HFFc6 (cell line): ENCODE measurements at places on chromosomes 11 and 22.

DNA sequence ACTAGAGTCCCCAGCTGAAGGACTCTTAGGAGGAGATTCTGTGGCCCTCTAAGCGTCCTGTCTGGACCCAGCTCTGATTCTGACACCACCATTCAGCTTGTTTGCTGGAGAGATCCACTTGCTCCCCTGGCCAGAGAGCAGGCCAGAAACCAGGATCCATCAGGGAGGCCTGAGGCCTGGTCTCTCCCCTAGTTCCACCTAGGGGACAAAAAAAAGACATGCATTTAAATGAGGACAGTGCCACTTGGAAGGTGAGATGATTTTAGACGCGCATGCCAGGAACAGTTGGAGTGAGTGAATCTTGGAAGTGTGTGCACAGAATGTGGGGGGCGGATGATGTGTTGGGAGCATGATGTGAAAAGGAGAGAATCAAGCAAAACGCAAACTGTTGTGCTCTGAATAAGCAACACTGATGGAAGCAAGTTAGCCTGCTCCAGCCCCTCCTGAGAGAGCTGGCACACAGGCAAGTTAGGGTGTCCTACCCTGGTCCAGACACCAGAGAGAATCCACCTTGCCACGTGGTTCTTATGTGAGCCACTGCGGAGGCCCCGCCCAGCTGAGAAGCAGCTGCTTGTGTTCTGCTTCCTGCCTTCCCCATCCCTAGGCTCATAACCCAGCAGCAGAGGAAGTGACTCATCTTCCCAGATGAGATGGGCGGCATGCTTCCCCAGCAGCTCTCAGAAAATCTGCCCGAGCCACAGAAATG lies 8.0 kb upstream of the SLCO2B1 start:
- DNase-seq: peak; percentile 92

DNA sequence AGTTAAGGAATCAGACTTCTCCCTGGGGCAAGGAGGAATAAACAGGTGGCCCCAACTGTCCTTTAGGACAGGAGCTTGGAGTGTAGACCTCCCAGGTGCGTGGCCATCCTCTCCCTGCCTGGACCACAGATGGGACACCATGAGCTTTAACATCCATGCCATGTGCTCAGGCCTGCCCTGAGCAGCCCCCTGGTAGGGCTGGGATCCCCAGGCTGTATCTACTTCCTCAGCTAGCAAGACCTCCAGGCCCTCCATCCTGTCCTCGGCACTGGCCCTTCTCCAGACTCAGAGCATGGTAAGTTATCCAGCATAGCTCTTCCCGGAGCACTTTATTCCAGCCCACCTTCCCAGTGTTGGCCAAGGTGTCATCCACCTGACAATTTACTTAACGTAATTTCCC lies 5.7 kb downstream of the CD6 start:
- no peak for DNase-seq

GRCh38 chr11:105183987-105184386 lies 44.4 kb upstream of the CARD18 start:
- DNase-seq: no peak

- no peak for DNase-seq
These were observed 113.9 kb downstream of the DBX1 start for GRCh38 chr11:20046416-20046815.

- peak; percentile 92 for DNase-seq
These were observed 35.2 kb downstream of the MAML2 start for GRCh38 chr11:96307776-96308140.

DNA sequence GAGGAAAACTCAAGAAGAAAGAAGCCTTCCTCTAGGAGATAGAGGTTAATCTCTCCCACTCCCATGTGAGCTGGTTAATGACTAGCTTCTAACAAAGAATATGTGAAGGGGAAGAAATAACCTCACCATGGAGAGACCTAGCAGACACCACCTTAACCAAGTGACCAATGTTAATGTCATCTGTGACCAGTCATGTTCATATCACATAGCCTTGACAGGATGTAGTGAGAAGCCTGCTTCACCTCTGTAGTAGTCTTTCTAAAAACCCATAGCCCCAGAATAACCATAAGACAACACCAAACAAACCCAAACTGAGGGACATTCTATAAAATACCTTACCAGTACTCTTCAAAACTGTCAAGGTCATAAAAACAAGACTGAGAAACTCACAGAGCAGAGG lies 21.5 kb upstream of the POU2AF1 start:
- no peak for DNase-seq

GRCh38 chr11:107962181-107962580 lies 33.9 kb downstream of the RAB39A start:
- no peak for DNase-seq

GRCh38 chr11:132640952-132641351 lies 891.3 kb downstream of the OPCML start:
- DNase-seq: no peak

- DNase-seq: no peak
These were observed 159.4 kb downstream of the BUD13 start for GRCh38 chr11:116613206-116613875.

GRCh38 chr11:36711104-36711825 lies 113.2 kb upstream of the RAG2 start:
- DNase-seq: no peak

GRCh38 chr11:121250843-121251242 lies 41.7 kb upstream of the SC5D start:
- no peak for DNase-seq

DNA sequence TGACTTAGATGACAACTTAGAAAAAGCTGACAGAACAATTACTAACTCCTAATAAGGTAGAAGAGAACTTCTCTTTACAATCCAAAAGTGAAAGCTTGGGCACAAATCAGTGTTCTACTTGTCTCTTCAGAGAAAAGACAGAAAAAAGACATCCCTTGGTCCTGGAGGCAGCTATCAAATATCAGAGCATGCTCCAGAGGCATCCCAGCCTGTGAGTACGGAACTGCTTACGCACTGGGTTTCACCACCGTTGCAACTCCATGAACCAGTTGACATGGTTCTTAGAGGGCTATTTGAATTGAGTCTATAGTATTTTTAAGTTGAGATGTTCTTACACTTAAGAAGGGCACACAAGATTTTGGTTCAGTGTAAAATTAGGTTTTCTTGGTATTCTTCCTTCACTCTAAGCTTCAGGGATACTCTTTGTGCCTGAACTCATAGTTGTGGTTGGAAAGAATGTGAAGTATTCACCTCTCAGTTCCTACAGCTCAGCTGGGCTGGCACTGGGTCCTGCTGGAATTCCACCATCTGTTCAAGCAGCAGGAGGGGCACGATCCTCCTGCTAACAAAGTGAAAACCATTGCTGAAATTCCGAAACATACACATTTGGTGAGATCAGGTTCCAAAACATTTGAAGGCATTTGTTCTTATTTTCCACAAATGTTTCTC lies 6.3 kb downstream of the AKIP1 start:
- peak; percentile 70 for DNase-seq

- no peak for DNase-seq
These were observed 38.6 kb downstream of the SERGEF start for GRCh38 chr11:17974246-17974645.

DNA sequence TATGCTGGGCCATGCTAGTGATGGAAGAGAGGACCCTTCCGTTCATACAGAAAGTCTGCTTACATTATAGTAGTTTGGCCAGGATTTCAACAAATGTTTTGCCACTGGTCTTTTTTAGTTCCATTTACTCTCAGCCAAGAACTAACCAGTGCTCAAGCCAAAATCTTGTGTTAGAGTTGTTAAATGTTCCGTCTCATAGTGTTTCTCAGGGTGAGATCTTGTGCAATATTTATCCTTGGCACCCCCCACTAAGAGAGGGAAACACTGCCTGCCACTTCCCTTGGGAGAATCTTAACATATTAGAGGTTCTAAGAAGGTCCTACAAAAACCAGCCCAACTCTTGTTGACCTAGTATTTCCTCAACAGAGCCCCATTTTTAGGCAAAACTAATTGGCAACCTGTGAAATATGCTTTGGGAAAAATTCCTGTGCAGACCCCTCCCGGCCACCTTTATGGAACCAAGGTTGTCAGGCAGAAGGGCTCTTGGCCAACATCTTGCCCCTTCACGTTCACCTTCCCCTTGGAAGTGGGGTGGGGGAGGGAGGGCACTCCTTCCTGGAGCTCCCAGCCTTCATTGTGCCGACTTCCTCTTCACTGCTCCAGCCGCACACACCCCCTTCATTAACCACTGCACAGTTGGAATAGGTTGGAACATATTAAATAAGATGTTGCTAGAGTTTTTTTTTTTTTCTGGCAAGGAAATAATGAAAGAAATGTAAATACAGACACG lies 173.2 kb upstream of the SORL1-AS1 start:
- DNase-seq: no peak
